ENCODE measurements at places on chromosomes 12 and 14. TPM values are rescaled to one million over a fixed set of nuclear protein-coding genes. Genes with fewer than 3 reads are reported as not detected.

DNA sequence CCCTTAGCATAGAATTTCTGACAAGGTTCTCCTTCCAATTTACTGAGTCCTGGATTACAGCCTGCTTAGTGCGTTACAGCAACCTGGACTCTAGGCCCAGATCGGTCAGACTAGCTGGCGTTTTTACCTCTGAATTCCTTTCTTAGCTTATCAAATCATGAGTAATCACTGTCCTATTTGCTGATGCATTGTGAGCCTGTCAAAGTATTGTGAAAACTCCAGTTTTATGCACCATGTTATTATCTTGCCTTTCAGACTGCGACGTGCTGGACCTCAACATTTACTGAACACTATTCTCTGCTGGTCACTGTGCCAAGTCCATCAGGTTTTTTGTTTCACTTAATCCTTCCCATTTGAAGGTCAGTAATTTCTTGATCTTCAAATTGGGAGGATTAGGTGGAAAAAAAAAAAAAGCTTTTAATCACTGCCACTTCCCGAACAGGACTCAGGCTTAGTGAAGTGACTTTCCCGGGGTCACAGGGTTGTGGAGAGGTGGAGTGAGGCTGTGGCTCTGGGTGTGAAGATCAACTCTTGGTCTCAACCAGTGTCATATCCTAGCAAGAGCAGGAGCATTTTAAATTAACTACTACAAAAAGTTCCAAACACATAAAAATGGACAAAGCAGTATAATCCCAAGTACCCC, 31.2 kb downstream of the FBXO21 start:
- H3K27me3 ChIP-seq = no peaks in the 10 kb centered on the region
- no peaks in the 10 kb centered on the region for H3K4me1 ChIP-seq
- H3K4me3 ChIP-seq = no peak overlapping the region
- H3K36me3 ChIP-seq = no peaks in the 10 kb centered on the region

- H3K4me1 ChIP-seq = peaks cover 61% of the 10 kb centered on the region
- peak overlapping the region; percentile 90 for H3K4me3 ChIP-seq
- H3K36me3 ChIP-seq = no peaks in the 10 kb centered on the region
- no peak for DNase-seq
- H3K27me3 ChIP-seq = no peaks in the 10 kb centered on the region
Observed at GRCh38 chr12:120688527-120689071, 1.6 kb downstream of the MLEC start.

DNA sequence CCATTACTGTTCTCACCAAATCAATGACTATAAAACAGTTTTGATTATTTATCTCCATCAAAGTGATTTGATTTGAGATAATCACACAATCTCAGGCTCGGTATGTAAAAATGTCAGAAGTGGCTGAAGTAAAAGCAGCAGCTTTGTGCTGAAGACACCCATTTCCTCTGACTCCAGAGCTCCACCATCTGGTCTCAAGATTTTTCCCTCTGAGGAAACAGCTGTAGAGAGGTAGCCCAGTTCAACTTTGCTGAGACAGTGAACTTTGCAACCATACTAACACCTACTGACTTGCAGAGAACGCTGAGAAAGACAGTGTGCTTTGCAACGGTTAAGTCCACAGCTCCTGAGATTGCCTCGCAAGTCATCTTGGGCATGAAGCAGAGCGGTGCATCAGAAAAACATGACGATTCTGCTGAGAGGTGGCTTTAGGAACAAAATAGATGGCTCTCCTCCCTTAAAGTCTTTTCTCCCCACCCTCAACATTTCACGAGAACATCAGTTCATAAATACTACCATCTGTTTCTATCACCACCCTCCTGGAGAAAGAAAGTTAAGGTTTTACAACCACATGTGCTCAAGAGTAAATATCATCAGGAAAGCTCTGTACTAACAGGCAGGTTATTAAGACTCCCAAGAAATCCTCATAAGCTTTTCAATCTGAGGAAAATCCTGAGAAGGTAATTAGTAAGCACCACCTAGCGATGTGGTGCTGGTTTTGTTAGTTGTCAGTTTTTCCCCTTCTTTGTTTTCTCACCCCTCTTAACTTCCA, 34.8 kb downstream of the HIGD1C start:
- peaks cover 41% of the 10 kb centered on the region for H3K36me3 ChIP-seq
- no peaks in the 10 kb centered on the region for H3K27me3 ChIP-seq
- peak; percentile 53 for DNase-seq
- no peak overlapping the region for H3K4me3 ChIP-seq
- peaks cover 51% of the 10 kb centered on the region for H3K4me1 ChIP-seq
- H3K27ac ChIP-seq = peak overlapping the region; percentile 91

- no peak for DNase-seq
- H3K4me3 ChIP-seq = no peak overlapping the region
- H3K27me3 ChIP-seq = no peaks in the 10 kb centered on the region
- H3K36me3 ChIP-seq = no peaks in the 10 kb centered on the region
- H3K4me1 ChIP-seq = peaks cover 8% of the 10 kb centered on the region
- no peak overlapping the region for H3K27ac ChIP-seq
Observed at GRCh38 chr12:104676636-104677035, 219.9 kb downstream of the CHST11 start.

GRCh38 chr12:65335021-65335714, 56.7 kb downstream of the MSRB3 start:
- no peak overlapping the region for H3K4me3 ChIP-seq
- H3K36me3 ChIP-seq = peaks cover 11% of the 10 kb centered on the region
- no peak for DNase-seq
- H3K27ac ChIP-seq = peak overlapping the region; percentile 17

DNA sequence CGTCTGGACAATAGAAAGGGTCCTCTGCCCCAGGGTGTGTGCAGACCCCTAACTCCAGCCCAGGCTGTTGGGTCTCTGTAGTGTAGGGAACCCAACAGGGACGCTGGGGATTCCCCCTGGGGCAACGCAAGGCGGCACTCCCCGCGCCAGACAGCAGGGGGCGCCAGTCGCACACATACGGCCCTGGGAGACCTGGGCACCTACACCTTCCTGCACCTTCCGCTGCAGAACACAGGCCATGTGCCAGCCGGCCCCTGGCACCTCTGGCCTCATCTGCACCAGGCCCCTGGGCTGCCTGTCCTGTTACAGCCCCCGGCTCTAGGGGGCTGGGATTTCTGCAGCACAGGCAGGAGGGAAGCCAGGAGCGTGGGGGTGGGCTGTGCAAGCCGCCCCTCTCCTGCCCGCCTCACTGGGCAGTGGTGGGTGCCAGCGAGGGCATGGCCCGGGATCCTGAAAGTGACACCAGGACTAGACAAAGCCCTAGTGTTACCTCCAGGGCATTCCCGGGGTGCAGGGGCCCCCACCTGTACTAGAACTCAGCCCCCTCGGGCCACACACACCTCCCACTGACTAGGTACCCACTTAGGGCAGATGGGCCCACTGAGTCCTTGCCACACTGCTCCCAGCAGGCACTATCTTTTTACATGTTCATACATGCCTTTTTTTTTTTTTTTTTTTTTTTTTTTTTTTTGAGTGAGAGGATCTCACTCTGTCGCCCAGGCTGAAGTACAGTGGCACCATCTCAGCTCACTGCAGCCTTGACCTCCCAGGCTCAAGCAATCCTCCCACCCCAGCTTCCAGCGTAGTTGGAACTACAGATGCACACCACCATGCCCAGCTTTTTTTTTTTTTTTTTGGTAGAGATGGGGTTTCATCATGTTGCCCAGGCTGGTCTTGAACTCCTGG, 37.5 kb downstream of the CCNK start:
- peak; percentile 60 for DNase-seq
- H3K36me3 ChIP-seq = no peaks in the 10 kb centered on the region
- H3K4me1 ChIP-seq = no peaks in the 10 kb centered on the region
- H3K27me3 ChIP-seq = no peaks in the 10 kb centered on the region
- H3K27ac ChIP-seq = no peak overlapping the region
- no peak overlapping the region for H3K4me3 ChIP-seq

DNA sequence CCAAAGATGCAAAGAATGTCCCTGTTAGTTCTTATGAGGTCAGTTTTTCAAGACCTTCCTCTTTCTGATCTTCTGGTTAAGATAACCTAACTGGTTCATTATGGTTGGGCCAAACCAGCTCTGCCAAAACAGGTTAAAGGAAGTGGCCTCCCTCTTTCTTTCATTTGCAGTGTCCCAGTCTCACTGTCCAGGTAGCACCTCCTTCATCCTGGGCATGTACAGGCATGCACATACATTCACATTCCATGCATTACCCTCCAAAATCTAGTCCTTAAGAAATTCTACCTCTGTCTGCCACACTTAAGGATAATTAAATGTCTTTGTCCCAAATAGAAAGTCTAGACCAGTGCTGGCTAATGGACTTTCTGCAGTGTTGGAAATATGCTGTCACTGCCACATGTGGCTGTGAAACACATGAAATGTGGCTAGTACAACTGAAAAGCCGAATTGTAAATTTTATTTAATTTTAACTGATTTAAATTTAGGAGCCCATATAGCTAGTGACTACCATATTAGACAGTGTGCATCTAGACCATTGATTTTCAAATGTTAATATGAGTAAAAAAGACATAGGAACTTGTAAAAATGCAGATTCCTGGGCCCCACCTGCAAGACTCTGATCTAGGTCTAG, 169.3 kb downstream of the PCNX1 start:
- no peaks in the 10 kb centered on the region for H3K27me3 ChIP-seq
- peaks cover 69% of the 10 kb centered on the region for H3K36me3 ChIP-seq
- DNase-seq = no peak

DNA sequence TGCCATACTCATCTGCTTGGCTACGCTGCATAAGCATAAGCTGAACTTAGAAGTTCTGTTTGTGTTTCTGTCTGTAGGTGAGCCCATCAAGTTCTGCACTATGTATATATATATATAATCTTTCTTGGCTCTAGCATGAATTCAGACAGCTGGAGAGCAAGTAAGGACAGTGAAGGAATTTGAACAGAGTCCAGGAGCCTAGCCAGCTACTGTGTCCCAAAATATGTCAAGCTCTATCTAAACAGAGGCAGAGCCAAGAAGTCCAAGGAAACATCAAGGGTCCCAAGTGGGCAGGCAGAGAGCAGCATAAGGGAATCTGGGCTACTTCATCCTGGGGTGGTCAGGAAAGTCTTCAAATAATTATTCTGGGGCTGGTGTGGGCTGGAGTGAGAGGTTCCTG, 118.5 kb upstream of the NPAS3 start:
- no peak for DNase-seq
- peaks cover 33% of the 10 kb centered on the region for H3K4me1 ChIP-seq

GRCh38 chr12:3329361-3329760, 161.6 kb upstream of the PRMT8 start:
- no peak overlapping the region for H3K4me3 ChIP-seq
- no peak for DNase-seq
- H3K27me3 ChIP-seq = no peaks in the 10 kb centered on the region
- H3K36me3 ChIP-seq = no peaks in the 10 kb centered on the region

- no peak for DNase-seq
- peaks cover 28% of the 10 kb centered on the region for H3K27me3 ChIP-seq
- no peak overlapping the region for H3K4me3 ChIP-seq
- H3K4me1 ChIP-seq = no peaks in the 10 kb centered on the region
Observed at GRCh38 chr12:47078086-47078395, 1.4 kb upstream of the PCED1B start.

- no peaks in the 10 kb centered on the region for H3K27me3 ChIP-seq
- no peak for DNase-seq
- H3K27ac ChIP-seq = no peak overlapping the region
- H3K36me3 ChIP-seq = no peaks in the 10 kb centered on the region
- no peaks in the 10 kb centered on the region for H3K4me1 ChIP-seq
Observed at GRCh38 chr14:61615743-61616523, 79.4 kb upstream of the HIF1A start.

DNA sequence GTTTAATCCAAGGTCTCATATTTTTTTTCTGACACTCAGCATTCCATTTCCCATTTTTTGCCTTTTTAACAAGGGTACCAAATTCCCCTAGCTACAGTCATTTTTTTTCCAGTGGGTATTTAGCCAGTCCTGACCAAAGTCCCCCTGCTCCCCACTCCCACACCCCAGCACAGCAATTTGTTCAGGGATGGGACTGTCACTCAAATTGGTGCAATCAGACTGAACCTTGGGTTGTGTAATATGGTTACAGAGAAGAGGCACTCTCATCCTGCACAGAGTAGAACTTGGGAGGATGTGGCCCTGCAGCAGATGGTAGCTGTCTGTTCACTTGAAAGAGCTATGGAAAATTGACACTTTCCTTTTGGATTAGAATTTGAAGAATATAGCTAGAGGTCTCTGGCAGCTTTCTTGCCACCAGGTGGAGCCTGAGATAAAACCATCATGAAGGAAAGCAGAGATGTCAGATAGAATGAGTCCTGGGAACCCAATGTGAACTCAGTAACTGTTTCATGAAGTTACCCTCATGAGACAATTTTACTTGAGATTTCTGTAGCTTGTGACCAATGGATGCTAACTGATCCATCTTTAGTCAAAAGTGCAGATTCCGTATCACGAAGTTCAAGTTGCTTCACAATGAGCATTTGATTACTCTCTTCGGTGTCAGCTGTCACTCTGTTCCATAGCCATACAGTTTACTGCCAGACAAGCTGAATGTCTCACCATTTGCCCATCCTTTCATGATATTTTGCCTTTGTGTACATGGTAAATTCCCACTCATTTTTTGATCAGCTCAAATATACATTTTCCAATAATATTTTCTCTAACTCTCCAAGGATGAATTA, 394.0 kb upstream of the SYT1 start:
- no peaks in the 10 kb centered on the region for H3K4me1 ChIP-seq
- H3K27me3 ChIP-seq = no peaks in the 10 kb centered on the region
- DNase-seq = no peak
- no peak overlapping the region for H3K27ac ChIP-seq

- no peaks in the 10 kb centered on the region for H3K27me3 ChIP-seq
- H3K27ac ChIP-seq = no peak overlapping the region
- no peak overlapping the region for H3K4me3 ChIP-seq
- no peak for DNase-seq
- no peaks in the 10 kb centered on the region for H3K4me1 ChIP-seq
Observed at GRCh38 chr14:96663076-96663475, 134.1 kb upstream of the VRK1 start.

DNA sequence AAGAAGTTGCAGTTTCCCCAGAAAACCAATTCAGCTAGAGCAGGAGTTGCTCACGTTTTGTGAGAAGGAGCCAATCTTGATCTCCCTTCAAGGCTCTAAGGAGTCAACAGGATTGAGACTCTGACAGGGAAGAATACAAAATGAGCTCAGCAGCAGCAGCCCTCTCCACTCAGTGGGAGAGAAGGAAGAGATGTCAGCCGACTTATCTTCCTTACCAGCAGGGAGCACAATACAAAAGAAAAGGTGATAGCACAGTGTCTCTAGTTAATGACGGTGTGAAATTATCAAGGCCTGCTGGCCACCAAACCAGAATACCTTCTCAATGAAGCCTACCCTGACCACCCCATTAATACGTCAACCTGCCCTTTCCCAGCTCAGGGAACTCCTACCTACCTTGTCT, 223.6 kb upstream of the TMPO start:
- DNase-seq = no peak
- no peak overlapping the region for H3K27ac ChIP-seq
- no peaks in the 10 kb centered on the region for H3K27me3 ChIP-seq
- no peak overlapping the region for H3K4me3 ChIP-seq
- H3K36me3 ChIP-seq = no peaks in the 10 kb centered on the region
- H3K4me1 ChIP-seq = no peaks in the 10 kb centered on the region

GRCh38 chr12:52469853-52470252, 3.8 kb downstream of the KRT6C start:
- H3K36me3 ChIP-seq = no peaks in the 10 kb centered on the region
- no peaks in the 10 kb centered on the region for H3K27me3 ChIP-seq
- no peak for DNase-seq
- no peak overlapping the region for H3K4me3 ChIP-seq
- no peaks in the 10 kb centered on the region for H3K4me1 ChIP-seq

Gene EGLN3
- total RNA-seq = 9.4 TPM

Gene MYG1
- total RNA-seq = 47.1 TPM

Gene MUCL1
- total RNA-seq = not detected

Gene DPF3
- 16.7 TPM for total RNA-seq

Gene SRGAP1
- 0.36 TPM for total RNA-seq

Gene GARIN6
- total RNA-seq = not detected

Gene DLK1
- total RNA-seq = 5.1 TPM

Gene BCDIN3D
- total RNA-seq = 2.7 TPM

All from gastrocnemius medialis (tissue), 4 donors.